Body of pancreas (tissue), 4 donors: ENCODE measurements at places on chromosomes 5 and 9. TPM values are rescaled to one million over a fixed set of nuclear protein-coding genes. Genes with fewer than 3 reads are reported as not detected.

The WDR38 gene
- 0.78 TPM for total RNA-seq

DNA sequence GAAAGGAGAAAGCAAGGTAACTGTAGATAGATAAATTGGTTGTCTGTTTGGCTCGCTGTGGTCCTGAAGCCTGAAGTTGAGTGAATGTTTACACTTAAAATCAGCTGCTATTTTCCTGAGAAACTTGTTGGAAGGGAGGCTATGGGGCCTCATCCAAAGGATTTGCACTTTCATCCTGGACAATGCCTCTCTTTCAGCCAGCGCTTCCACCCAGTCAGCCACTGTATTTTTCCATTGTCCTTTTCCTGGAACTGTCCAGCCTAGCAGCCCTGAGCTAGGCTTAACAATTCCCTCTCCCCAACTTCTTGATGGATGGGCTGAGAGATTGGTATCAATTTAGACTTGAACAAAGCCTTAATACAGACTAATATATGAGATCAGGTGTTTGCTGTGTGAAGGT, 429.2 kb downstream of the DMAC1 start:
- DNase-seq, result no peak

DNA sequence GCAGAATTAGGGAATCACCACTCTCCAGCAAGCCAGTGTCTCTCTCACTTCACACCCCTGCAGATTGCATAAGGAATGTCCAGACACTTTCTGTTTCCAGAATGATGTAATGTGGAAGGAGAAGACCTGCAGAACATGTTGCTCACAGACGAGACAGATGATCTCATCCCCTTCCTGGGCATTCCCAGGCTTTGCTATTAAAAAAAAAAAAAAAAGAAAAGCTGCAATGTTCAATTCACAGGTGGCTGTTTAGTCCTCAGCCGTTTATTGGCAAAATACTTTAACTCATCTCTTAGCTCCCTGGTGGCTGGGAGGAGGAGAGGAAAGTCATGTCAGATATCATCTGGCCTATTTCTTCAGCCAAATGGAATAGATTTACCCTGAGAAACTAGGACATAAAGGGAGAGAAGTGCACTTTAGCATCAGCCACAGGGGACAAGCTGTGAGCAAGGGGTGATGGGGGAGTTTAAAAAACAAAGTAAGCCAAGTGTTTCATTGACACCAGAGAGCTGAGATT, 95.9 kb upstream of the TNC start:
- DNase-seq, result no peak

GRCh38 chr5:135255461-135256178, 143.4 kb downstream of the MACROH2A1 start:
- DNase-seq, result no peak

DNA sequence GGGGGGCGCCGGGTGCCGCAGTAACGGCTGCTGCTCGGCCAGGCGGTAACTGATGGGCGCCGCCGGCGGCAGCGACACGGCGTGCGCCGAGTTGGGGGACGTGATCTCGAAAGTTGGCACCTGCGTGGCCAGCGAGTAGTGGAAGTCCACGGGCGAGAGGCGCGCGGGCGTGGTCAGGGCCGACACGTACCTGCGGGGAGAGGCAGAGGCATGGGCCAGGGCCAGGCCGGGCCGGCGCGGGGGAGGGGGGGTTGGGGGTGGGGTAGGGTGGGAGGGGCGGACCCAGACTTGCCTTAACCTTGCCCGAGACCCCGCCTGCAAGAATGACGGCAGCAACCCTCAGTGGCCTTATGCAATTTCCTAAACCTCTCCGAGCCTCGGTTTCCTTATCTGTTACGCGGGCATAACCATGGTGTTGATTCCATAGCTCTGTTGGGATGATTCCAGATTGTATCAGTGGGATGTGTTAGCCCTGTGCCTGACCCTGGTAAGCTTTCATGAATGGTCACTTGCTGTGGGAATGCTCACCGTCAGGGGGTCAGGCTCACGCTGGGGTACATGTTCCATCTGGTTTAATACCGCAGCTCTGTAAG, 53.0 kb downstream of the PSD2 start:
- DNase-seq, result peak; percentile 30

GRCh38 chr5:40672425-40672824, 7.3 kb upstream of the PTGER4 start:
- DNase-seq, result no peak

The TMEM171 gene
- total RNA-seq, result 1.8 TPM

The C1QTNF3 gene
- 0.99 TPM for total RNA-seq

The FAM151B gene
- 1.6 TPM for total RNA-seq
